Cardiac septum (tissue), 1 donor: ENCODE measurements at places on chromosomes 11 and 22. TPM values are rescaled to one million over a fixed set of nuclear protein-coding genes. Genes with fewer than 3 reads are reported as not detected.

Gene AIFM3
- total RNA-seq, result 0.54 TPM

- DNase-seq, result peak; percentile 19
These were observed 29.4 kb upstream of the OAF start for GRCh38 chr11:120181376-120181975.

DNA sequence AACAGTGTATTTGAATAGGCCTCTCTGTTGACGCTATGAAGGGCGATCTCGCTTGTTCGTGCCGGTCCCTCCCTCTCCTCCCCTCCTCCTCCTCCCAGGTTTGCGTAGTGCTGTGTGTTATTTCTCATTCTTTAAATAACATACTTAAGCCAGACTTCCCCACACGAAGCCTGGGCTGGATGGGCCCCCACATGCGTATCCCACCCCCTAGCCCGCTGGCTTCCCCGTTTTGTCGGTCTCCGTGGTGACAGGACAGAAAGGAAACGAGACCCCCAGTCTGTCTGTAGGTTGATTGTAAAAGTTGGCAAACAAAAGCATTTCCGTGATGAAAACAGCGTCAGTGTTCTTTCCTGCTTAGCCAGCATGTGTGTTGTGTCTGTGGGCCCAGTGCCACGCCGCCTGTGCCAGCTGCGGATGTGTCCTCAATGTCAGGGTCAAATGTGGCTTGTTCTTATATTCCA lies 27.3 kb downstream of the FAM118A start:
- no peak for DNase-seq

DNA sequence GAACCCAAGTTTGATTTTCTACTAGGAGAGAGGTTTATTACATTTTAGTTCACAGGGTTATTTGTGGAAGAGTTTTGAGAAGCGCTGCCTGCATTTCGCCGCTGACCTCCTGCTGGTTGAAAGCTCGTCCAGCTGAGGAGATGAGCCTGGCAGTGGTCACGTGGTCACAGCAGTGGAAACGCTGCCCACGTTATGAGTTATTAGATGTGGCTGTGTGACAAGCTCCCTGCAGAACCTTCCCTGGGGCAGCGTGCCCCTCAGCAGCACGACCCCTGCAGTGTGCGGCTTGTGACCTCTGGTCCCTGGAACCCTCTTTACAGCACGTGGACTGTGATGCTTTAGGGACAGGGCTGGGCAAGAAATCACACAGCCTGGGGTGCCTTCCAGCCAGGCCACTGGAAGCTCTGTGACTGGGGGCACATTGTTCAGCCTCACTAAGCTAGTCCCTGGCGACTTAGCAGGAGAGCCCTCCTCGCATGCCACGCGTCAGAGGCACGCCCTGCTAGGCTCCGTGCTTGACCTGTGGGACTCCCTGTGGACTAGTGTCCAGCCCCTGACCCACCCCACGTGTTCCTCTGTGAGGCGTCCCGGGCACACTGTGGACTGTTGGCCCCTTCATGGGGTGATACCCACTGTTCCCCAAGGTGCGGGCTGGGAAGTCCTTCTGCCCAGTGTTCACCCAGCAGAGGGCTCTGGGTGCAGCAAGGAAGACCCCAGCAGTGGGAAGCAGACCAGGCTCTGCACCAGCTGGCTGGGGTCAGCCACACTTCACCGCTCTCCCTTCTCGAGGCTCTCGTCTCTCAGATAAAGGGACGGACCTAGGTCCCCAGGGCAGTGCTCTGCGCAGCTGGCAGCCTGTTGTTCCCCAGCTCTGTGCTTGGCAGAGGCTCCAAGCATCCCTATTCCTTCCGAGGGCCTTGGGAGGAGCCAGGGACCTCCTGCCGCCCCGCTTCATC lies 349.5 kb downstream of the TBC1D22A start:
- DNase-seq, result peak; percentile 47

Gene AASDHPPT
- total RNA-seq, result 31.8 TPM

DNA sequence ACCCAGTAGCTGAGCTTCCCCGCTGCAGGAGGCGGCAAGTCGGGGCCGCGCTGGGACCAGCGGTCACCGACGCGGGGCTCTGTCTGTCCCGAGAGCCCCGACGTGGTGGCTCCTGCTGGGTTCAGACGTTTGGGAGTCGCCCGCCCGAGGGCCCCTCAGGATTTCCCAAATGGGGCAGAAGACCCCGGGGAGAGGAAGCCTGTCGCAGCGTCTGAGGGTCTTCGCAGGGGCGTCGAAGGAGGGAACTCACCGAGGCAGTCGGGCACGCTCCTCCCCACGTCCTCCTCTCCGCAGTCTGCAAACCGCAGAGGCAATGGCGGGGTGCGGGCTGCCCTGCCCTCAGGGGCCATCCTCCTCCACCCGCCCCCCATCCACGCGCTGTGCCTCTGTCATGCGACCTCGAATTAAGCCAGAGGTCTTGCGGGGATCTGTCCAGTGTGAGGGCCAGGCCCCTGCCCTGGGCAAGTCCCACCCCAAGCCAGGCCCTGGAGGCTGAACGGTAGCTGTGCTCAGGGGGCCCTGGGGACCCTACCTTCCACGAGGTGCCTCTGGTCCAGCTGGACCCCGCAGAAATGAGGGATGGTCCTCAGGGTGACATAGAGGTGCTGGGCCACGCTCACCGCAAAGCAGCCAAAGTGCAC lies 12.5 kb downstream of the IL17REL start:
- DNase-seq, result peak; percentile 60

DNA sequence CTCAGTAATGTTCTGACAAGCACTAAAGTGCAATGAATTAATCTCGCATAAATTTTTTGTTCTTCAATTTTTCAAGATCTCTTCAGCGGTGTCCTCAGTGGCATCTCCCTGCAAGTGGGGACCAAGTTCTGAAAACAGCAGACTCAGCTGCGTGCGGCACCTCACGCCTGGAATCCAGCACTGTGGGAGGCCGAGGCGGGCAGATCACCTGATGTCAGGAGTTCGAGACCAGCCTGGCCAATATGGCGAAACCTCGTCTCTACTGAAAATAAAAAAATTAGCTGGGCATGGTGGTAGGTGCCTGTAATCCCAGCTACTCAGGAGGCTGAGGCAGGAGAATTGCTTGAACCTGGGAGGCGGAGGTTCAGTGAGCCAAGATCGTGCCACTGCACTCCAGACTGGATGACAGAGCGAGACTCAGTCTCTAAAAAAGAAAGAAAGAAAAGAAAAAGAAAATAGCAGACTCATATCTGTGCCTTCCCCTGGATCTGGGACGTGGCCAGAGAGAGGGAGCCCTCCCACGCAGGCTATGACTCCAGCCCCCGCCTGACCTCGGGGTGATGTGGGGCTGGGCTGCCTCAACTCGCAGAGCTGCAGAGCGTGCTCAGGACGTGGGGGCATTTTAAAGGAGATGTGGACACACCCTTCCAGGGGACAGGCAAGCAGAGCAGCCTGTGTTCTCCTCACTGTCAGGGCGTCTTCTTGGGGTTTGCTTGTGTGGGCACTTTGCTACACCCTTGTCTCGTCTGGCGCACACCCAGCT lies 346.6 kb downstream of the BRD1 start:
- DNase-seq, result peak; percentile 60

Gene DERL3
- 2.2 TPM for total RNA-seq

DNA sequence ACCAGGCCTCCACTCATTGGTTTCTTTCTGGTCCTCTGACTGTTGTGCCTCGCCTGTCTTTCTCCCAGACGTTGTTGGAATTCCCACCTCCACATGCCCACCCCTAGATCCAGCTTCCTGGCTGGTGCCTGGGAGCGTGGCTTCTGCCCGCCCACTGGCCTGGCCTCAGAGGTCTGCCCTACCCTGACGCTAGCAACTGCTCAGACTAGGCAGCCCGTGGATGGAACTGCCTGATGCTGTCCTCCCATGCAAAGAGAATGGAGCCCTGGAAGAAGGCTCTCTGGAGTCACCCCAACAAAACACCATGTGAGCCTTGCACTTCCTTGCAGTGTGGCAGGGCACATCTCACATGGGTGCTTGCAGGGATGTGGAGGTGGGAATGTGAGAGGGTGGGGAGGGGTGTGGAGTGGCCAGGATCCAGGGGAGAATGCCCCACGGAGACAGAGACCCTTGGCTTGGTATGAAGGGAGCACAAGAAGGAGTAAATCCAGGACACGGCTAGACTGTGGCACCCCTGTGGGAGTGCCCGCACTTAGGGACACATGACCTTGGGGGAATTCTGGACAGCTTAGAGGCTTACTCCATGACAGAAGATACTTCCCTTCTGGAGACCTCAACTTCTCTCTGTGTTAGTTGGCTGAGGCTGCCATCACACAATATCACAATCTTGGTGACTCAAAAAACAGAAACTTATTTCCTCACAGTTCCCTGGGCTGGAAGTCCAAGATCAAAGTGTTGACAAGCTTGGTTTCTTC lies 22.5 kb upstream of the ADA2 start:
- DNase-seq, result no peak

- DNase-seq, result no peak
These were observed 350.8 kb downstream of the BRD1 start for GRCh38 chr22:49476800-49477400.

Gene BRD1
- 18.0 TPM for total RNA-seq
